K562 (cell line): ENCODE measurements at places on chromosomes 1 and 21. TPM values are rescaled to one million over a fixed set of nuclear protein-coding genes. Genes with fewer than 3 reads are reported as not detected.

- peak; percentile 27 for DNase-seq
Observed at GRCh38 chr1:111920221-111921024, 69.0 kb downstream of the KCND3 start.

Gene CD84
- polyA plus RNA-seq: 1.6 and 1.8 TPM in 2 replicates

DNA sequence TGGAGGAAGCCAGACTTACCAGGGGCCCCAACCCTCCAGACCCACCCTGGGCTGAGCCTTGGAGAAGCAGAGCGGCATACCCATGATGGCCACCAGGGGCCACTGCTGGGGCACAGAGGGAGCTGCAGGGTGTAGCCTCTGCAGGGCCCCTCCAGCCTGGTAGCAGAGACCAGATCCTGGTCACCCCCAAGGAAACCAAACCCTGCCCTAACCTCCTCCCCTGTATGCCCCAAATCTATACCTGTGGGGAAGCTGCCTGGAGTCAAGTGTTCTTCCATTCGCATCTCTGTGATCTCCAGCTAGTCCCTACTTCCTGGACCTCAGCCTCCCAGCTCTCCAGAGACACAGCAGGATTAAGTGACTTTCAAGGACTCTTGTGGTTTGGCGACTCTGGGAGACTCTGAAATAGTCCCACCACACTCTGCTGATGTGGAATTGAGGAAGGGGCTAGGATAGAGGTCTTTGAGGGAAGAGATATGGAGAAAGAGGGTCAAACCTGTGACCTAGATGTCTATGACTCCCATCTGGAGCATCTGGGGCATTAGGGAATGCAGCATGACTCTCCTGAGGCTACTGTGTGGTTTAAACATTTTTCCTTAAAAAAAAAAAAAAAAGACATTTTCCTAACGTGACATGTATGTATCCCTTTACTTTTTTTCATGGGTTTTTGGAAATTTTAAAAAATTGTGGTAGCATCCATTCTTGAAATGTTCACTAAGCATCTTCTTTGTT, 119.2 kb upstream of the IPO9 start:
- peak; percentile 88 for DNase-seq

GRCh38 chr1:201381130-201381529, 3.6 kb upstream of the TNNT2 start:
- no peak for DNase-seq

Gene STMN1
- 481 and 592 TPM in 2 replicates for polyA plus RNA-seq

- no peak for DNase-seq
Observed at GRCh38 chr1:48470481-48470855, 1.5 kb downstream of the SPATA6 start.

- DNase-seq: no peak
Observed at GRCh38 chr1:245060684-245061374, 94.0 kb upstream of the KIF26B start.

GRCh38 chr1:22888320-22889075, 84.2 kb downstream of the LACTBL1 start:
- DNase-seq: no peak

GRCh38 chr1:67956116-67956515, 94.3 kb downstream of the DIRAS3 start:
- no peak for DNase-seq

DNA sequence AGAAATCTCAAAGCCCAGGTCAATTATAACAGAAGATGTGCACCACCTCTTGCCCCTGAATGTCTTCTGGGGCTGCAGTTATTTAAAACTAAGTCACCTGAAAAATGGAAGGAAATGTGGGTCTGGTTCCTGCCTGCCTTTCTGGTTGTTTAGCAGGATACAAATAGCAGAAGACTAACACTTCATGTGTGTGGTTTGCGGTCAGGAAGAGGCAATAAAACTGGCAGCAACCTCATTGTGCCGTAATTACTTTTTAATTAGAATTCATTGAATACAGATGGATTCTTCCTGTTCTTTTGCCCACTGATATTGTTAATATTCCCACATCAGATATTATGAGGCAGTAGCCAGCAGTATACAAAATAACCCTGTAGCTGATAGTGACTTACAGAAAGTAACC, 345.7 kb downstream of the ZNF326 start:
- no peak for DNase-seq

Gene GJB3
- not detected in 2 replicates for polyA plus RNA-seq

Gene ERVH48-1
- polyA plus RNA-seq: 0.11 and 0.20 TPM in 2 replicates

DNA sequence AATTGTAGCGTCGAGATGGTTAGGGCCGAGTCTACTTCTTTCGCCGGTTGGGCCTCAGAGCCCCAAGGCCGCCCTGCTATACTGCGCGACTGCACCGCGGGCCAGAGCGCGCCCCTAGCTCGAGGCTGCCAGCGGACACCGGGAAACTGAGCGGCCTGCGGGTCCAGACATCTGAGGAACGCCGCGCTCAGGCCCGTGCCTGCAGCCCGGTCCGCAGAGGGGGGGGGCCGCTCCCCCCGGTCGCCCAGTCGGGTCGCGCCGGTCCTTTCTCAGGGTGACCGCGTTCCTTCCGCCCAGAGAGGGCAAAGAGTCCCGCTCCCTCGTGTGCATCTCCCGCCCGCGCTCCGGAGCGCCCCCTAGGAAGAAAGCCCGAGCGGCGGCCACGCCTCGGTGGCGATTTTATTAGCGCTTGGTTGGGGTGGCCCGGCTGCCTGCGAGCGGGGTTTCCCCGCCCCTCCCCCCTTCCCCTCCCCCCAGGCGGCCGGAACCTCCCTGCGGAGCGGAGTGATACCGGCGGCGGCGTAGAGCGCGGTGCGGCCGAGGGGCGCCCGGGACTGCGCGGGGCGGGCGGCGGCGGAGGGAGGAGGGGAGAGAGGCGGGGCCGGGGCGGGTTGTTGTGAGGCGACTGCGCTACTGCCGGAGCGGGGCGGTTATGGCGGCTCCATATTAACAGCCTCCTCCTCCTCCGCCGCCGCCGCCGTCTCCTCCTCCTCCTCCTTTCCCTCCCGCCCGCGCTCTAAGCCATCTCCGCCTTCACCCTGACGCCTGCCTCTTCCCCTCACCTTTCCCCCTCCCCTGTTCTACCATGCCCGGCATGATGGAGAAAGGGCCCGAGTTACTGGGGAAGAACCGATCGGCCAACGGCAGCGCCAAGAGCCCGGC, at the start of gene RCOR3:
Gene RCOR3 (plus strand): TSS at position 611 of the 882 bp plus-strand sequence. CDS start 195 bp downstream, at position 806.
- peak; percentile 98 for DNase-seq

GRCh38 chr1:226236826-226237225, 13.4 kb downstream of the MIXL1 start:
- no peak for DNase-seq

- DNase-seq: no peak
Observed at GRCh38 chr1:212680680-212681389, 18.8 kb downstream of the BATF3 start.

GRCh38 chr1:156425943-156426342, 56.9 kb downstream of the RHBG start:
- no peak for DNase-seq

DNA sequence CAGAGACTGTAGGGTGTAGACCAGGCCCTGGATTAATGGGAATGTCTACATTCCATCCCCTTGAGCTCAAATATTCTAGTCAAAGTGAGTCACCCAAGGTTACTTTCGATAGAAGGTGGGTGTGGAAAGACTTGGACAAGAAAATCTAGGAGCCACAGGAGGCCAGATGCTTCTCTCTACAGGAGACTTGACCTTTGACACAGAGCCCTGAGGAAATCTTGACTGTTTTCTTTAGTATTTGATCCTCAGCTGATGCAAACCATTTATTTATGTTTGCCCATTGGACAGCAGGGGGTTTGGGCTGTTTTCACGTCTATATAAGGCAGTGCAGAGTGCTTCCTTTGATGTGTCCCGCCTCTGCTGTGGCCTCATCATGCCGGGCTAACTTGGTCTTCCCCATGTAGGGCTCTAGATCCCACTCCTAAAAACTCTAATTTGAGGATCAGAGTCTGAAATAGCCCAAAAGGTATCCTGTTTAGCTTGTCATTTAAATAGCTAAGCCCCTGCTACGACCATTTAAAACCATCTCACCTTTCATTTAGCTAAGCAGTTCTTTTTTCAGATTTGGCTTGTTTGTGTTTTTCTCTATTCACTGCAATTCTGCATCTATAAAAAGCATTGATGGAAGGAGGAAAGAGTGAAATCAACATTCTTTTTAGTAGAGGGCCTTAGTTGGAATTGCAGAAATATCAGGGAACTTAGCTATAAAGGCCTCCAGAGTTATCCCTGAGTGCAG, 15.5 kb upstream of the MAP3K7CL start:
- DNase-seq: no peak

Gene EXTL1
- polyA plus RNA-seq: 0.09 and 0.16 TPM in 2 replicates

- no peak for DNase-seq
Observed at GRCh38 chr1:67636146-67636545, 48.9 kb upstream of the GADD45A start.

GRCh38 chr1:86701731-86702130, 2.6 kb upstream of the SH3GLB1 start:
- no peak for DNase-seq

Gene INSRR
- 0.07 and 0.12 TPM in 2 replicates for polyA plus RNA-seq
